Heart left ventricle (tissue), 16 donors: ENCODE measurements at places on chromosomes 6 and 20. TPM values are rescaled to one million over a fixed set of nuclear protein-coding genes. Genes with fewer than 3 reads are reported as not detected.

GRCh38 chr6:114195027-114195365 lies 147.8 kb downstream of the HS3ST5 start:
- H3K27ac ChIP-seq: no peak overlapping the region
- no peaks in the 10 kb centered on the region for H3K27me3 ChIP-seq
- H3K4me3 ChIP-seq: no peak overlapping the region
- no peaks in the 10 kb centered on the region for H3K4me1 ChIP-seq
- no peak for DNase-seq

- H3K4me3 ChIP-seq: peak overlapping the region; percentile 94
- no peaks in the 10 kb centered on the region for H3K36me3 ChIP-seq
- peak overlapping the region; percentile 95 for H3K27ac ChIP-seq
- H3K4me1 ChIP-seq: peaks cover 23% of the 10 kb centered on the region
- H3K27me3 ChIP-seq: no peaks in the 10 kb centered on the region
These were observed 258 bp downstream of the PHF10 start for GRCh38 chr6:169723991-169724493.

GRCh38 chr6:101597693-101598092 lies 204.2 kb downstream of the GRIK2 start:
- no peaks in the 10 kb centered on the region for H3K27me3 ChIP-seq
- no peaks in the 10 kb centered on the region for H3K4me1 ChIP-seq
- no peaks in the 10 kb centered on the region for H3K36me3 ChIP-seq
- no peak for DNase-seq
- no peak overlapping the region for H3K27ac ChIP-seq
- H3K4me3 ChIP-seq: no peak overlapping the region

Gene HSPA1L
- total RNA-seq: 3.2 TPM

Gene PRRT1
- 0.43 TPM for total RNA-seq

Gene DZANK1
- total RNA-seq: 1.1 TPM

Gene SLC17A2
- total RNA-seq: not detected
